ENCODE measurements at places on chromosomes 5 and 9.

DNA sequence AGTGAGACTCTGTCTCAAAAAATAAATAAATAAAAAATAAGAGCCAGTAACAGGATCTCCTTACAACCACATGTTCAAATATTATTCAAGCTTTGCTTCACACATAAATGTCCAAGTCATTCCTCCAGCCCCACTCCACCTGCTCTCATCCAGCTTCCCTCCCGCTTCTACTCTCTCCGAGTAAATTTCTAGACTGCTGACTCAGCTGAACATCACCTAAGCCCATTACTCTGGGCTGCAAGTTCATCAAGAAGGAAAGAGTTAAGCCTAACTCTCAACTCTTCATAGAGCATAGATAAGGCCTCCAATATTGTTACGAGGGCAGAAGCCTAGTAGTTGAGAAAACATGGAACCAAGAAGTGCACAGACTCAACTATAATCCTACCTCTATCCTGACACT, 300.2 kb downstream of the FBXL17 start:
- DNase-seq: no peak

- no peak for DNase-seq
Measured at GRCh38 chr5:10639846-10640368, 76.0 kb downstream of the ANKRD33B start.

DNA sequence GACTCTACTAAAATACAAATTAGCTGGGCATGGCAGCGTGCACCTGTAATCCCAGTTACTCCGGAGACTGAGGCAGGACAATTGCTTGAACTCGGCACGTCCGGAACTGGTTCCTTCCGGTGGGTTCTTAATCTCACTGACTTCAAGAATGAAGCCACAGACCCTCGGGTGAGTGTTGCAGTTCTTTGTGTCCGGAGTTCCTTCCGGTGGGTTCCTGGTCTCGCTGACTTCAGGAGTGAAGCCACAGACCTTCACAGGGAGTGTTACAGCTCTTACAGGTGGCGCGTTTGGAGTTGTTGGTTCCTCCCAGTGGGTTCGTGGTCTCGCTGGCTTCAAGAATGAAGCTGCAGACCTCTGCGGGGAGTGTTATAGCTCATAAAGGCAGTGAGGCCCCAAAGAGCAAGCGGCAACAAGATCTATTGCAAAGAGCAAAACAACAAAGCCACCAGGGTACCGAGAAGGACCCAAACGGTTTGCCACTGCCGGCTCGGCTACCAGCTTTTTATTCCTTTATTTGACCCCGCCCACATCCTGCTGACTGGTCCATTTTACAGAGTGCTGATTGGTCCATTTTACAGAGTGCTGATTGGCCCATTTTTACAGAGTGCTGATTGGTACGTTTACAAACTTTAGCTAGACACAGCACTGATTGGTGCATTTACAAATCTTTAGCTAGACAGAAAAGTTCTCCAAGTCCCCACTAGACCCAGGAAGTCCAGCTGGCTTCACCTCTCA, 28.6 kb upstream of the SLC6A19 start:
- no peak for DNase-seq

DNA sequence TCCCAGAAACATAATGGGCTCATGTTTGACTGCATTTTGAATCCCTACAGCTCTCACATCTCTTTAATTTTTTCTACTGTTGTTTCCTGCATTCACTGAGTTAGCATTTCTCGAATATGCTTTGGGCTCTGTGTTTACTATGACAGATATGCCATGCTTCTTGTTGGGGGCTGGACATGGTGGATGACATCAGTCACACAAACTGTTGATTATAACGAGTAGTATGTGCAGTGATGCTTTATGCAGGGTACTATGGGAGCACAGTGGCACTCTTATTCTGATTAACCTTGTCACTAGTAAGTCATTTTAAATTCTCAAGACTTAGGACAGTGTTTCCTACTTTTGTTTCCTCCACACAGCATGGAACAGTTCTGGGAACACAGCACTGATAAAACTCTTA, 295.4 kb upstream of the ZNF608 start:
- DNase-seq: no peak

- no peak for DNase-seq
Measured at GRCh38 chr9:100700689-100701318, 122.9 kb downstream of the CAVIN4 start.

GRCh38 chr9:84807431-84807830, 137.9 kb downstream of the NTRK2 start:
- DNase-seq: no peak

GRCh38 chr9:16384993-16385392, 485.5 kb downstream of the BNC2 start:
- no peak for DNase-seq

DNA sequence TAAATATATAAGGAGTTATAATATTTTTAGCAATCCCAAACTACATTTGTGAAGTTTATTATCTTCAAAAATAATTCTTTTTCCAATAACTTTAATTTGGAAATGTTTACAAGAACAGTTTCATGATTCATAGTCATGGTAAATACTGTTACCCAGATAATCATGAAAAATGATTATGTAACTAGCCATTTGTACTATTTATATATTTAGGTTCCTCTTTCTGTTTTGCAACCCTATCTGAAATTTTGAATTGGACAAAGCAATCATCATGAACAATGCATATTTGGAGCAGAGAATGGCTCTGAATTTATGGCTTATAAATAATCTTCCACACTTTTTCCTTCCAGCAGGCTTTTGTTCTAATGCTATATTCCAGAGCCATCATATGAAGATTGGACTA, 499.7 kb downstream of the SLCO4C1 start:
- DNase-seq: no peak

DNA sequence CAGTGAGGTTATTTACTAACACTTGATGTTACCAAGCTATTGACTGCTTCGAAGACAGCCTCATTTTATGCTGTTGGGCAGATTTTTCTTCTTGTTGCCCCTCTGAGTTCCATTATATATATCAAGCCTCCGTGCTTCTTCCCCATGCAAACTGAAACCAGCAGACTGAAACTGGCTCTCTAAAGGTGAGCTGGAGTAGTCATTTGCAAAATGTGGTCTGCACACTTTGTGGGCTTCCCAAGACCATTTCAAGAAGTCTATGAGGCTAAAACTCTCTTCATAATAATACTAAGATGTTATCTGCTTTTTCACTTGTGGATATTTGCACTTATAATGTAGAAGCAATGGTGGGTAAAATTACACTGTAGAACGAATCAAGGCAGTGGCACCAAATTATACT, 13.9 kb downstream of the SLC36A1 start:
- no peak for DNase-seq

DNA sequence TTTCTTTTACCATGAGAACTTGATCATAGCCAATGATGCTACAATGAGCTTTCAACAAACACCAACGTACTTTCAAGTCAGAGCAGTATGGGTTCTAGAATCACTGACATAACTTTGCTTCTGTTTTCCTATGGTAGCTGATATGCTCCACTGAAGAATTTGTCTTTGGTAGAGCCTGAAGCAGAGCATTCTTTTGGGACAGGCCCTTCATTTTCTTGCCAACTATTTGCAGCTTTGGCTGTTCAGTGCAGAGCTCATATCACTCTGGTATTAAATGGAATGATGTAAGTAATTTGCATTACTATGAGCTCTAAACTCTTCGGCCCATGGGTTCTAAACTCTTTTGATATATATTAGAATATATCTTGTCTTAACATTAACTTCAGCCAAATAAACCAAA, 51.8 kb upstream of the APC start:
- DNase-seq: no peak

- no peak for DNase-seq
Measured at GRCh38 chr5:158942217-158942616, 157.5 kb downstream of the EBF1 start.

DNA sequence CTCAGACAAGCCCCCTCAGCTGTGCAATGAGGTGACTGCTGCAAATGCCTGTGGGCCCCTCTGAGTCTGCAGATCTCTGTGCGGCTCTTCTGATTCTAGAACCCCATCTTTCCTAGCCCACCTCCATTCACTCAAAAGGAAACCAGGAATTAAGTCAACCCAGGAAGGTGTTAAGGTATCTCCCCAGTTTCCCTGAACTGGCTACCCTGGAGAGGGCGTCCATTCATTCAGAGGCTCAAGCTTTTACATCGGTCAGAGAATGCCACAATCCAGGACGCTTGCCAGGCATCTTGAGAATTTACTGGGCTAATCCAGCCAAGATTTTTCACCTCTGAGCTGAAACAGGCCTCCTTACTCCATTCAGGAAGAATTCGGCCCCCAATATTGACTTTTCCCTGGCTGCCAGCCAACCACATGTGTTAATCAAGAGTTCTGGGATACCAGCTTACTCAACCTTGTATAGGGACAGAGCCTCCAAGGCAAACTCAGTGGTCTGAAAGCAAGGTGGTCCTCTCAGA, 889 bp upstream of the ADAMTS12 start:
- DNase-seq: peak; percentile 95

GRCh38 chr9:8648271-8648845, 848.8 kb upstream of the DMAC1 start:
- peak; percentile 48 for DNase-seq

DNA sequence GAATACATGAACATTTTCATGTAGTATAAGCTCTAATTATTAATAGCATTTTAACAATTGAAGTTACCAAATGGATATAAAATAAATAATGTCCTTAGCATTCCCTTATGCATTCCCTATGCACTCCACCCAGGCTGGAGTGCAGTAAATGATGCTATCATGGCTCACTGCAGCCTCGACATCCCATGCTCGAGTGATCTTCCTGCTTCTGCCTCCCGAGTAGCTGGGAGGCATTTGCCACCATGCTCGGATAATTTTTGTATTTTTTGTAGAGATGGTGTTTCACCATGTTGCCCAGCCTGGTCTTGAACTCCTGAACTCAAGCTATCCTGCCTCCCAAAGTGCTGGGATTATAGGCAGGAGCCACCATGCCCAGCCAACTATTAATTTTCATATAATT, 184.0 kb downstream of the PBX3 start:
- no peak for DNase-seq

GRCh38 chr9:96065482-96066251, 190.2 kb downstream of the ERCC6L2 start:
- no peak for DNase-seq

GRCh38 chr5:171492781-171493180, 73.3 kb downstream of the FGF18 start:
- no peak for DNase-seq

GRCh38 chr9:38126730-38127129, 57.7 kb upstream of the SHB start:
- DNase-seq: no peak

DNA sequence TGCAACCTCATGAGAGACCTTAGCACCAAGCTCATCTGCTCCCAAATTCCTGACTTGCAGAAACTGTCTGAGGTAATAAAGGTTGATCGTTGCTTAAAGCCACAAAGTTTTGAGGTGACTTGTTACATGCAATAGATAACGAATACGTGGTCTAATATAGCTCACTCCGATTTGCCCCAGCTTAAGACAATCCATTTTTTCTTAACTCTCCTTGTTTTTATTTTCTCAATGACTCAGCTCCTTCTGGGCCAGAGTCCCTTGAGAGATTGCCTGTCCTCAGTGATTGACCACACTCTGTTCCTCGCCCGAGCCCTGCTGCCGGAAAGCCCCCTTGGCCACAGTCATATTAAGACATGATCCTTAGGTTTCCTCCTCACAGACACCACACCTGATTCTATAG, 63.7 kb upstream of the FANCC start:
- DNase-seq: no peak

DNA sequence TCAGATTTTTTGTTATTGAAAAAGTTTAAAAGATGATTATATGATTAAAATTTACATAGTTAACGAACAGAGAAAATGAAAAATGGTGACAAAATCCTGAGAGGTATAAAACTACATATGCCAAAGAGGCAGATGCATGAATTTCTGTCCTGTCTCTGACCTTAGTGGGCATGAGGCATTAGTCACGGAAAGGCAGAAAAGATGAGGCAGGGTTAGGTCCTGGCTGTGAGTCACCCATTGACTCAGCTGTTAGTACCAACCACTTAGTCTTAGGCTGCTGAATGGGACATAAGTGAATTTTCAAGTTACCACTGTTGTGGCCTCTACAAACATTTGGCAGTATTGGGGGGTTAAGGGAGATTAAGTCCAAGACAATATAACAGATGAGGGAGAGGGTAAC, 33.1 kb downstream of the RASA1 start:
- peak; percentile 53 for DNase-seq

- no peak for DNase-seq
Measured at GRCh38 chr9:7982907-7983306, 183.3 kb upstream of the DMAC1 start.

- DNase-seq: no peak
Measured at GRCh38 chr5:81269751-81270393, 31.5 kb upstream of the ZCCHC9 start.

DNA sequence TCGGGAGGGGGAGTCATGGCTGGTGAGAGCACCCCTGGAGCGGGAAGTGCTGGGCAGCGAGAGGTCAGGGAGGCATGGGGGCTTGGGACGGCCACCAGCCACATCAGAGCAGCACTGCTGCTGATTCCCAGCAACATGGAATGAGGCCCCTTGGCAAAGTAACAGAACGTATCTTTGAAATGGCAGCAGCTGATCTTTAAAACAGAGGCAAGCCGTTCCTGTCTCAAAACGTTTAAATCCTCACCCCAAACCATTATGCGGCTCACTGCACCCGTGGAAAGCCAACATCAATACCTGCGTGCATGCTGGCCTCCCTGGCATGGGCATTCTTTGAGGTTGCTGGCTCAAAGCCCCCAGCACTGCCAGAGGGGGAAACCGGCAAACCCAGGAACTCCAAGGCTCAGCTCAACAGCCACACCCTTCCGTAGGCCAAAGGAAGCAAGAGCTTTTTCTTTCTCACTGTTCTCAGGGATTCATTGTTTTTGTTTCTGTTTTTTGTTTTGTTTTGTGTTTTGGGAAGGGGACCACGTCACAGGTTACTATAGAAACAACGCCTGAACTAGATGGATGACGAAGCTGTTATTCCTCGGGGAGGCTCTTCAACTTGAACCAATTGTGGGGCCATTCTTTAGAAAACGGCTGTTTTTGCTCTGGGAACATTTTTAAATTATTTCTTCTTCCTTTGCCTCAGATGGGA, 28.1 kb upstream of the OBP2B start:
- DNase-seq: no peak

- no peak for DNase-seq
Measured at GRCh38 chr5:74816875-74817274, 49.3 kb downstream of the FAM169A start.

DNA sequence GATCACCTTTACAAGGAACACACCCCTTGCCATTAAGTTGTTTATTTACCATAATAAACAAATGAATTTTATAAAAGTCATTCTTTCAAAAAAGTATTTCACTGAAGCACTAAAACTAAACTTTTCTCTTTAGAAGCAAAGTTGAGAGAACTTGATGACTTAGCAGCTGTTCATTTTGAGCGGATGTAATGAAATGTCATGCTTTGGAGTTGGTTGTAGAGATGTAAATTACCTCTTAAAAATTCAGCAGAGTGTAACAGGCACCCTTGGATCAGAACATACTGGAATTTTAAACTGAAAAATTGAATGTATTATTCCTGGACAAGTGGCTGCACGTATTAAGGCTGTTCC, 617.2 kb downstream of the PDE4D start:
- DNase-seq: no peak

GRCh38 chr9:27482709-27483108, 41.4 kb upstream of the IFNK start:
- no peak for DNase-seq

All from fibroblast of skin of left quadriceps (primary cell).